ENCODE measurements at places on chromosomes 4 and X. TPM values are rescaled to one million over a fixed set of nuclear protein-coding genes. Genes with fewer than 3 reads are reported as not detected.

TMEM128 gene
- total RNA-seq: 28.2 TPM

FABP2 gene
- total RNA-seq: not detected

CXCL11 gene
- 1.2 TPM for total RNA-seq

DSPP gene
- total RNA-seq: not detected

IL13RA2 gene
- total RNA-seq: 6.2 TPM

TCEAL5 gene
- total RNA-seq: not detected

YTHDC1 gene
- total RNA-seq: 22.8 TPM

GIMD1 gene
- total RNA-seq: not detected

TRIM75 gene
- total RNA-seq: not detected

MEPE gene
- total RNA-seq: not detected

HGFAC gene
- total RNA-seq: not detected

SULT1B1 gene
- total RNA-seq: not detected

All from hair follicular keratinocyte (primary cell).